ENCODE measurements at places on chromosomes 1 and 21.

GRCh38 chr1:161119092-161119903, 1.4 kb downstream of the NIT1 start:
- DNase-seq: peak; percentile 49

DNA sequence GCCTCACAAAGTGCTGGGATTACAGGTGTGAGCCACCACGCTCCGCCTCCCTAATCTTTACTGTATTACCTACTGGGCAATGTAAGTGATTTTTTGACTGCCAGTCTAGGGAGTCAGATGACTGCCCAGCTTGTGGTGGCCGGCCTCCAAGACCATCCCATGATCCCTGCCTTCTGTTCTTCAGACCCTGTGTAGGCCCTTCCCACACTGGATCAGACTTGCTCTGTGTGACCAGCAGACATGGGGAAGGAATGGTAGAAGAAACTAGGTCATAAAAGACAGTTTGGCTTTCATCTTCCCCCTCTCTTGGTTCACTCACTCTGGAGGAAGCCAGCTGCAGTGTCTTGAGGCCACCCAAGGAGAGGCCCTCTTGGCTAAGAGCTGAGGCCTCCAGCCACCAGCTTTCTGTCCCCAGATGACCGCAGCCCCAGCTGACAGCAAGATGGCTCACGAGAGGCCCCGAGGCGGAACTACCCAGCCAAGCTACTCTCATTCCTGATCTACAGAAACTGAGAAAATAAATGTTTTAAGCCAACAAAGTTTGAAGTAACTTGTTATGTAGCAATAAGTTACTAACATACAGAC, 14.5 kb upstream of the CBR3 start:
- DNase-seq: no peak

DNA sequence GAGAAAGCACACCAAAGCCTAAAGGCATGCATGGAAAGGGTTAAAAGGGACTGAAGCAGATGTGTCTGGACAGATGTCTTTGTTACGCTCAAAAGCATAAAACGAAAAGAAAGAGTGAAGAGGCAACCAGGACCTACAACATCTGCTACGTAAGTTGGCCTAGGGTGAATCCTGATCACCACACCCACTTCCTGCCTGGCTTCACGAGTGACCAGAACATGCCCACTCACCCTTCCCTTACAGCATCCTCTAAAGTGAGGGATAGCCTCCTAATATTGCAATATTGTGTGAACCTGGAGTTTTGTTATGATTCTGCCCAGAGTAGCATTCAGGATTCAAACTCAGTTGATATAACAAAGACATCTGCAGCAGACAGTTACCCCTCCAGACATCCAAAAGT, 10.6 kb upstream of the OLIG2 start:
- no peak for DNase-seq

- peak; percentile 87 for DNase-seq
Observed at GRCh38 chr1:39981945-39982344, 27.0 kb downstream of the MFSD2A start.

DNA sequence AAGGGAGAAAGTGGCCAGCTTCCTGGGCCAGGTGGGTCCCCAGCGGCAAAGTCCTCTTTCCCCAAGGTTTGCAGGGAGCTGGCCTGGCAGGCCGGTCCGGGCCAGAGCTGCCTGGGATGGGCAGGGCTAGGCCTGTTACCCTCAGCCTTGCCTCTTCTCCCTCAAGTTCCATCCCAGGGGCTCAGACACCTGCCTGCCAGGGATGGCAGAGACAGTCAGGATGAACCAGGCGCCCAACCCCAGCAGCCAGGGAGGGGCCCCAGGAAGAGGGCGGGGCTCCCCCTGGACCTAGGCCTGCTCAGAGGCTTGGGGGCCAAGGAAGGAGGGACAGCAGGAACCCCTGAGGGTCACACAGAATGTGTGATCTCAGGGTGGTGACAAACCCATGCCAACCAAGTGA, 120.6 kb downstream of the CASZ1 start:
- no peak for DNase-seq

DNA sequence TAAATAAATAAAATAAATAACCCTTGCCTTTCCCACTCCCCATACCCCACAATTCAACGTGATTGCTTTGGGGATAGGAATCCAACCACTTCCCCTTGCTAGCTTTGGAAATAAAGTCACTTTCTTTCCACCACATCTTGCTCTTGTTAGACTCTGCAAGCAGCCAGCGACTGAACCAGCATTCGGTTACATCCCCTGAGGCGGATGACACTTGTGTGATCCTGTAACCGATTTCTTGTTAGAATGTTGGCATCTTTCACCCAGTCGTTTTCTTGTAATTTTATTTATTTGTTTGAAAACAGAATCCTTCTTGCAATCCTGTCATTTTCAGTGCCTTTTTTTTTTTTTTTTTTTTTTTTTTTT, 1.6 kb upstream of the IFNGR2 start:
- no peak for DNase-seq

- no peak for DNase-seq
Observed at GRCh38 chr1:43233631-43234030, 36.2 kb upstream of the TMEM125 start.

DNA sequence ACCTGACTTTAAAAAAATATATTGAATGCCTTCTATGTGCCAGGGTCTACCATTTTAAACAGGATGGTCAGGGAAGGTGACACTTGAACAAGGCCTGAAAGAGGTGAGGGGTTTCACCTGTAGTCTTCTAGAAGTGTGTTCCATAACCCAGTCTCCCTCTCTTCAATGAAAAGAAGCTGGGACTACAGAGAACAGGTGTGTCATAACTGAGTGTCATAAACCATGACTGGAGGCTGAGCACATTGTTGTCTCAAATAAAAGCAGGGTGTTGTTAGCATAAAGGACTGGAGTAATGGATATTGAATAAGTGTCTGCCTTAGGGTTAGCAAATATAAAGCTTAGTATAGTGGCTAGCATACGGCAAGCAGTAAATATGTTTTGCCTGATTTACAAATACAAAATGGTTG, 65.4 kb downstream of the SYDE2 start:
- DNase-seq: no peak

DNA sequence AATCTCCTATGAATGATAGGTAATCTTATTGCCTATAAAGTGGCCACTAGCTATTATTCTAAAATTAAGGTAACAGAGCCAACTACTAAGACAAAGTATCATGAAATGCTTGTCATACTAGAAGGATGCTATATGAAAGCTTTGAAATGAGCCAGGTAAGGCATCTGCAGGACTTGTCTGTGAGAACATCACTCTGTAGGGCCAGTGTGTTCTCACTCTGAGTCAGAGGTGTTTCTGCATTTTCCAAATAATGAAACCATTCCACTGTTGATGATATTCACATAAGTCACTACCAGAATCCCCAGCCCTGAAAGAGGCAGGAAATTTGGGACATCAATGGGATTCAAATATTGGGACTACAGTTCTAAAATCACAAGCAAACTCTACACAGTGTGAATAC, 25.8 kb upstream of the GBP5 start:
- DNase-seq: no peak

DNA sequence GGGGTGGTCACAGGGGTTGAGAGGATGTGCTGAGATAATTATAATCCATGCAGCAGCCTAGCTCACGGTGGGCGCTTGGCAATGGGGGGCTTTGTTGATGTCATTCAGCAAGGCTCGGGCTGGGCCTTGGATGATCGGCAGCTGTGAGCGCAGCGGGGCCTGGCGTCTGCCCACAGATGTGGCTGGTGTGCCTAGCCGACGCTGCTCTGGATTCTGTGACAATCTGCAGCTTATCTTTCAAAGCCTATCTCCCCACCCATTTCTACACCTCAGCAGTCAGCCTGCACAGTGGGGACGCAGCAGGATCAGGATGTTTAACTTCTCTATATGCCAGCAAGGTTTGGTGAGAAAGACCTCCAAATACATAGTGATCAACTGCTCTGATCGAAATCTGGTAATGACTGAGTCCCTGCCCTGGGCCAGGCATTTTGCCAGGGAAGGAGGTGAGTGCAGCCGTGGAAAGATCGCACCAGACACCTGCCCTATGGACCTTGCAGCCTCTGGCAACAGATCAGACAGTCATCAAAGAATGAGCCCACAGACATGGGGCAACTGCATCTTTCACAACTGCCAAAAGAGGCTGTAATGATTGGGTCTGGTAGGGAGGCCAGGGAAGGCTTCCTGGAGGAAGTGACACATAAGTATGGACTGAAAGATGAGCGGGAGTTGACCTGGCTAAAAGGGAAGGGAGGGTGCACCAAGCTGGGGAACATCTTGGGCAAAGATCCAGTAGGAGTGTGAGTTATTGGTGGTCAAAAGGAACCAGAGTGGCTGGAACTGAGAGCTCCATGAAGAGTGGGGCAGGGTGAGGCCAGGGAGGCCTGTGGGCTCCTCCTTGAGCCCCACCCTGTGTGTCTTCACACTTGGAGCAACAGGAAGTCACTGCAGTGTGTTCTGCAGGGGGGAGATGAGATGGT, 35.3 kb downstream of the EPHB2 start:
- peak; percentile 61 for DNase-seq

DNA sequence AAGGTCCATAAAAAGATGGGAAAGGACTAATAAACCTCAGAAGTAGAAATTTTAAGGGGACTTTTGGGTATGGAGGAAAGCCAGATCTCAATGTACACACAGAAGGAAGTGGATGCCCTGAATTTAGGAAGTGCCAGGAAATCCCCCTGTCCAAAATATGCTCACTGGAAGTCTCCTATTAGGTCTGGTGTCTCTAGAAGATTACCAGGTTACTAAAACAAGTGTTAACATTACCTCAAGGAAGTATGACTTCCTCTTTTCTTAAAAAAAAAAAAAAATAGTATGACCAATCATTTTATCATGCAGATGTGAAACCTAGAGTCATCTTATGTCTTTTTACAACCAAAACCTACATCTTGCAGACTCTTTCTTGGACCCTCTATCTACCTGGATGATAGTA, 30.7 kb downstream of the CD58 start:
- no peak for DNase-seq

- no peak for DNase-seq
Observed at GRCh38 chr1:48263041-48263440, 40.5 kb downstream of the SLC5A9 start.

GRCh38 chr1:31653717-31654473, 9.2 kb upstream of the PEF1 start:
- no peak for DNase-seq

- no peak for DNase-seq
Observed at GRCh38 chr1:55057956-55058298, 18.6 kb downstream of the PCSK9 start.

- no peak for DNase-seq
Observed at GRCh38 chr1:30414851-30415165, 308.6 kb downstream of the MATN1 start.

DNA sequence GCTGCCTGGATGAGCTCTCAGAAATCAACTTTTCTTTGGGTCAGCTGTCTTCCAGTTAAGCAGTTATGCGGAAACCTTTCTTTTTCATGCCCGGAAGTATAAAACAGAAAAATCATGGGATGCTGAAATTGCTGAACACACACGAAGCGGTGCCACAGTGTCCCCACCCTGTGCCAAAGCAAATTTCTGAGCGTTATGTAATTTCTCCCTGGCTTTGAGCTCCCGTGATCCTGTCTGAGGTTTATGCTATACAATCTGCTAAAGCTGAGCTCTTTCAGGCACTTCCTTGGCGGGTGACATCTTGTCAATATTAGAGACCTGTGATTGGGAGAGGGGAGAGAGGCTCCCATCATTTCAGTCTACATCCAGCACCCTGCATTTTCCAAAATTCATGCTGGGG, 201.7 kb downstream of the ROR1 start:
- no peak for DNase-seq

GRCh38 chr1:230201445-230201844, 134.4 kb downstream of the GALNT2 start:
- DNase-seq: no peak

GRCh38 chr1:154411525-154411924, 6.4 kb downstream of the IL6R start:
- DNase-seq: no peak

DNA sequence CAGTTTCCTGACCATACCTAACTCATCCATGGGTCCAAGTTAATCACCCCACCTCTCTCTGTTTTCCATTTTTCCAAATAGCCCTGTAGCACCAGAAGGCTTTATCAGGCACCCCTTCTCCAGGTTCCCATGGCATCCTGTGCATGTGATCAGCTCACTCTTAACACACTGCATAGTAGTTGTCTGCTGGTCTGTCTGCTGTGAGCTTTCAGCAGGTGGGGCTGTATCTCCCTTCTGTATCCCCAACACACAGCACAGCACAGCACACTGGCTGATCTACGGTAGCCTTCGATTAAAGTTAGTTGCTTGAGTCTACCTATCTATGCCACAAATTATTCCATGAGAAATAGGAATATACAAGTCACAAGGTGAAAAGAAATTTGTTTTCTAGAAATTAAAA, 54.3 kb upstream of the C1orf198 start:
- no peak for DNase-seq

DNA sequence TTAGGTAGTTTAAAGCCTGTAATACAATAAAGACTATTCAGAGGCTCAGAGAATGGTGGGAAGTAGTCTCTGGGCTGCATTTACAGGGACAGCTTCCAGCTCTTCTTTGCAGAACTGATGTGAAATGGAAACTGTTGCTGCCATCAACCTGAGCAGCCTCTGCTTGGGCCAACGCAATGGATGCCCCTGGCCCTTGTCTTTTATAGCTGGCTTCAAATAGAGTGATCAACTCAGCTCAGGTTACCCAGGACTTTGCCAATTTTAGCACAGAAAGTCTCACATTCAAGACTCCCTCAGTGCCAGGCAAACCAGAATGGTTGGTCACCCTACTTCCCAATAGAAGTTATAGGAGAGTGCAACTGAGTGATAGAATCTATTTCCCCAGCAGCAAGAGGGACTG, 18.1 kb upstream of the GALNT2 start:
- DNase-seq: no peak

GRCh38 chr1:111734856-111735255, 4.3 kb downstream of the INKA2 start:
- no peak for DNase-seq

- DNase-seq: no peak
Observed at GRCh38 chr1:60071296-60071695, 2.3 kb downstream of the C1orf87 start.

DNA sequence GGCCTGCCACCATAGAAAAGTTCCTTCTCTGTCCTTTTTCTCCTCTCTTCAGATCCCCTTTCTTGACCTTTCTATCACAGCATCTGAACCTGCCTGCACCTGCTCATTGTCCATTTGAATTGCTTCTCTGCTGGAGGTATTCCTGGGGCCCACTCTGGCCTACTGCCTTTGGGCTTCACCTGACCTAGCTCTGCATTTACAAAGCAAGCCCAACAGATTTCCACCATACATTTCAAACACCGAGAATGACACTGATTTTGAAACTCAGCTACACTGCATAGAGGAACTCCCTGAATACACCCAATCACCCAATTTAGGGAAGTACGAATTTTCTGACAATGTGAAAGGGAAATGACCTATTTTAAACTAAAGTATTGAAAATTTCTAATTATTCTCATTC, 284.5 kb upstream of the USP25 start:
- no peak for DNase-seq

GRCh38 chr1:214843281-214843680, 239.3 kb upstream of the KCNK2 start:
- DNase-seq: no peak
